ENCODE measurements at places on chromosomes 5 and 9. TPM values are rescaled to one million over a fixed set of nuclear protein-coding genes. Genes with fewer than 3 reads are reported as not detected.

- peaks cover 17% of the 10 kb centered on the region for H3K4me1 ChIP-seq
- H3K27me3 ChIP-seq: no peaks in the 10 kb centered on the region
- H3K27ac ChIP-seq: no peak overlapping the region
- DNase-seq: peak; percentile 32
- peak overlapping the region; percentile 74 for H3K4me3 ChIP-seq
These were observed 16.1 kb downstream of the GBGT1 start for GRCh38 chr9:133147412-133148198.

CDKN2AIPNL gene
- 18.1 TPM for total RNA-seq

- H3K27me3 ChIP-seq: no peaks in the 10 kb centered on the region
- no peak overlapping the region for H3K27ac ChIP-seq
- H3K4me1 ChIP-seq: no peaks in the 10 kb centered on the region
- H3K36me3 ChIP-seq: no peaks in the 10 kb centered on the region
- no peak overlapping the region for H3K4me3 ChIP-seq
- no peak for DNase-seq
These were observed 319.2 kb upstream of the PANK3 start for GRCh38 chr5:168898247-168898911.

DNA sequence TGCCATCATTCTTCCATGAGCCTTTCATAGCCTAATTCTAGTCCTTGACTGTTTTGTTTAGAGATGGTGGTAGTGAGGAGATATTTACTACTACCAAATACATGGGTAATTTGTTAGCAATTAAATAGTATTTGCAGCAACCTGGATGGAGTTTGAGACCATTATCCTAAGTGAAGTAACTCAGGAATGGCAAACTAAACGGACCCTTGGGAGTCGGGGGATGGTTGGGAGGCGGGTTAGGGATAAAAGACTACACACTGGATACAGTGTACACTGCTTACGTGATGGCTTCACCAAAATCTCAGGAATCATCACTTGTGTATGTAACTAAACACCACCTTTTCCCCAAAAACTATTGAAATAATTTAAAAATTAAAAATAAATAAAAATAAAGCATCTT, 809.2 kb upstream of the ZNF608 start:
- no peak for DNase-seq
- H3K4me3 ChIP-seq: no peak overlapping the region
- H3K4me1 ChIP-seq: peaks cover 3% of the 10 kb centered on the region
- H3K36me3 ChIP-seq: no peaks in the 10 kb centered on the region

ZNG1F gene
- 6.1 TPM for total RNA-seq
